Aorta (tissue), 5 donors: ENCODE measurements at places on chromosomes 11 and 22. TPM values are rescaled to one million over a fixed set of nuclear protein-coding genes. Genes with fewer than 3 reads are reported as not detected.

DNA sequence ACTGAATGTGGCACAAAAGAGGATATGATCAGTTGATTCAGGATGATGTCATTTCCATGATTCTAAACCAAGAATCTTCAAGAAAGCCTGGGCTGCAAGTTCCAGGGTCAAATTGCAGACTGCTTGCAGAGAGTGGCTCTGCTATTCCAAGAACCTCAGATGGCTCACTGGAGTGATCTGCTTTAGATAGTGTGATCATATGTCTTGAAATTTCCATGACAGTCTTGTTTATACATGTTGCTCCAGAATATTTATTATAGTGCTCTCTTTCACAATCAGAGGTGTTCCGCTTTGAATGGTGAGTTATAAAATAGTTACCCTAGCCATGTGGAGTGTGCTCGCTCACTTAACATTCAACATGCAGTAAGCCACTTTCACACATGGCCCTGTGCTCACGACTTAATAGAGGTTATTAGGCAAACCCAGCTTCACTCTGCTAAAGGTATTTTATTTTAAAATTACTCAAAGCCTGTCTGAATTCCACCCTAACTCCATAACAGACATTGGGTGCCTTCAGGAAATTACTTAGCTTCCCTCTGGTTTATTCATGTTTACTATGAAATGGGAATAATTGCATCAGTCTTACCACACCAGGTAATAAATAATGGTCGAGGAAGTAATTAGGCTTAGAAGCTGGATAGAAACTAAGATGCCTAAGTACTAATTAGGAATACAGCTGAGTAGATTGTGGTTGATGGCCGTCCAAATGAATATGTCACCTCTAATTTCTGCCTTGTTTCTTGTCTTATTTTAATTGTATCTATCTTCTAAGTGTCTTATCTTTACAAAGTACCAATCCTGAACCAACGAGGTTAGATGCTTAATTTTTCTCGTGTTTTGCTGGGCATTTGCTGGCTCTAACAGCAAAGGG is 187.9 kb downstream of the ETS1 start:
- no peaks in the 10 kb centered on the region for H3K27me3 ChIP-seq
- H3K27ac ChIP-seq, result no peak overlapping the region
- no peaks in the 10 kb centered on the region for H3K4me1 ChIP-seq
- H3K4me3 ChIP-seq, result no peak overlapping the region
- DNase-seq, result no peak

DNA sequence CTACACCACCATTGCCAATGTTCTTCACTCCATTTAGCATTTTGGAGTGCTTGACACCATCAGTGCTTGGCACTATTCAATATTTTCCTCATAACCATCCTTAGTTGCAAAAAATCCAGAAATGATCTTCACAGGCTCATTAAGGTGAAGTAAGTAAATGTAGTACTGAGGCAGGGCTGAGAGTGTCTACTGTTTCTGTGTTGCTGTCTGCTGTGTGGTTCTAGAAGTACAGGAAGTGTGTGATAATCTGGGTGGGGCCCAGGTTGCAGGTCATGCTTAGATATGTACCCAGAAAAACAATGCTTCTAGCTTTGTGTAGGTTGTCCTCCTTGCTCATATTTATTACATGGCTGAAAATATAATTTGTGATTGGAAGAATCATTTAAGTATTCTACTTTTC is 411.8 kb upstream of the CCDC179 start:
- H3K36me3 ChIP-seq, result no peaks in the 10 kb centered on the region
- no peaks in the 10 kb centered on the region for H3K4me1 ChIP-seq
- no peak for DNase-seq
- no peaks in the 10 kb centered on the region for H3K27me3 ChIP-seq

- H3K4me3 ChIP-seq, result no peak overlapping the region
- H3K27ac ChIP-seq, result no peak overlapping the region
- no peaks in the 10 kb centered on the region for H3K36me3 ChIP-seq
- no peaks in the 10 kb centered on the region for H3K27me3 ChIP-seq
These were observed 17.3 kb downstream of the APOL2 start for GRCh38 chr22:36221799-36222751.

DNA sequence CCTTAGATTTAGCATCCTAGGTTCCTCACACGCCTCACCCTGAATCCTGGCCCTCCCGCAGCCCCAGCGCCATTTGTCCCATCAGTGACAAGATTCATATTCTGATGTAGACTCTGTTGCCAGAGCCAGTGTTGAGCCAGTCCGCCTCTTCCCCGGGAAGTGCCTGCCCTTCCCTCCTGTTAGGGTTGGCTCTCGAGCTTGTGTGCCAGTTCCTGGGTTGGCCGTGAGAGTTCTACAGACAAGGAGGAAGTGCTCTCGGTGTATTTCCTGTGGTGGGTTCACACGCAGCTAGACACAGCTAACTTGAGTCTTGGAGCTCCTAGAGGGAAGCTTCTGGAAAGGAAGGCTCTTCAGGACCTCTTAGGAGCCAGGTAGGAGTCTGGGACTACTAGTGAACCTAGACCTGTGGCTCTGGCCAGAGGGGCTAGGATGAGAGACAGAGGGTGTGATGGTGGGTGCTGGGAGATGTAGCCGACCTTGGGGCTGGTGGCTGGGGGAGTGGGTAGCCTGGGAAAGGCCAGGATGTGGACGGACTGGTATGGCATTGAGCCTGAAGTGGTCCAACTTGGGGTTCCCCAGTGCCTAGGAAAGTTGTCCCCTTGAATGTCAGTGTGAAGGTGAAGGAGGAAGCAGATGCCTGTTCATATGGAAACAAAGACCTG is at the start of gene IL18BP:
IL18BP (plus strand) TSS at position 261 of the 662 bp plus-strand sequence. CDS start 1,076 bp downstream, outside the sequence.
- H3K36me3 ChIP-seq, result no peaks in the 10 kb centered on the region
- H3K27me3 ChIP-seq, result no peaks in the 10 kb centered on the region
- H3K27ac ChIP-seq, result peak within 1 kb of the TSS; percentile 11
- peak; percentile 68 for DNase-seq
- no peaks in the 10 kb centered on the region for H3K4me1 ChIP-seq

DNA sequence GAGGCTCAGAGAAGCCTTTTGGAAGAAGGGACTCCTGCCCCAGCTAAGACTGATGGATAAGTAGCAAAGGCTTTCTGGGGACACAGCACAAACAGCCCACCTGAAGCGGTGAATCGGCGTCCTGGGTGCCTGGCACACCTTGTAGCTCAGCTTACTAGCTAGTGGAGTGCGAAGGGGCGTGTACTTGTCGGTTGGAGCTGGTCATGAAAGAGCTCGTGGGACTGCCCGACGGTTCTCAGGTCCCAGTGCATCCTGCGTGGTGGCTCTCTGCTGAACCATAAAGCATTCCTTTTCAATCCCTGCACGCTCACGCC is 690 bp upstream of the UVRAG start:
- H3K27me3 ChIP-seq, result no peaks in the 10 kb centered on the region
- H3K4me3 ChIP-seq, result peak overlapping the region; percentile 1
- H3K36me3 ChIP-seq, result no peaks in the 10 kb centered on the region
- H3K27ac ChIP-seq, result no peak overlapping the region
- H3K4me1 ChIP-seq, result peaks cover 7% of the 10 kb centered on the region

- no peaks in the 10 kb centered on the region for H3K4me1 ChIP-seq
- H3K27me3 ChIP-seq, result no peaks in the 10 kb centered on the region
- no peak for DNase-seq
- H3K36me3 ChIP-seq, result no peaks in the 10 kb centered on the region
- H3K4me3 ChIP-seq, result peak overlapping the region; percentile 34
These were observed 825 bp downstream of the SLC1A2 start for GRCh38 chr11:35418282-35419183.

DNA sequence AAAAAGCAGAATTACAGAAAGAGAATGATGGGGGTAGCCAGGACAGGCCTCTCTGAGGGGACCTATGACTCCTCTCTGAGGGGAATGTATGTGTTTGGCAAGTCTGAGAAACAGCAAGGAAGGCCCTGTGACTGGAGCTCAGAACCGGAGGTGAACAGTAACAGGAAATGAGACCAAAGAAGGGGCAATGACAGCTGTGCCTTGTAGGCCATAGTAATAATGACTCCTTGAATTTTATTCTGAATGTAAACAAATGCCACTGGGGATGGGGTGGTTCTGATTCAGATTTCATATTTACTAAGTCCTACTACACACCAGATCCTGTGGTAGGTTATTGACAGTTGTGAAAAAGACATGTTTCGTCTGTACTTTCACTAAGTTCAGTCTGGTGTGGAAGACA is 52.8 kb upstream of the APOA1 start:
- H3K27ac ChIP-seq, result no peak overlapping the region
- no peaks in the 10 kb centered on the region for H3K4me1 ChIP-seq
- DNase-seq, result no peak

GRCh38 chr11:116994195-116994594 is 104.0 kb downstream of the SIK3 start:
- peaks cover 3% of the 10 kb centered on the region for H3K4me1 ChIP-seq
- DNase-seq, result no peak
- no peaks in the 10 kb centered on the region for H3K27me3 ChIP-seq
- no peak overlapping the region for H3K27ac ChIP-seq
- no peaks in the 10 kb centered on the region for H3K36me3 ChIP-seq
- H3K4me3 ChIP-seq, result no peak overlapping the region

DNA sequence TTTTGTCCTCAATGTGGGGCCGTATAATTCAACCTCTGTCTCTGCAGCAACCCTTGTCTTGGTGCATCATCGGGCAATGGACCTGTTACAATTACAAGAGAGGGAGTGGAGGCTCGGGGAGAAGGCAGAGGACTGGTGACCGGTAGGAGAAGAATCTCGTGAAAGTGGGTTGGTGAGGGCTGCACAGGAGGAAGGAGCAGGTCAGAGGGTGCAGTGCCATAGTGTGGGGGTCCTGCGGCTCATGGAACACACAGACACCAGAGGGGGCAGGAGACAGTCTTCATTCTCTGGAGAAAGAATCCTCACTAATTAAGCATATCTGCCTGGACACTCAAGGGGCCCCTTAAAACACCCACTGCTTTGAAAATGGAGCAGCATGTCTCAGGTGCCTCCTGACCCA is 174.7 kb upstream of the B3GAT1 start:
- H3K36me3 ChIP-seq, result no peaks in the 10 kb centered on the region
- no peak overlapping the region for H3K4me3 ChIP-seq
- no peak overlapping the region for H3K27ac ChIP-seq
- no peaks in the 10 kb centered on the region for H3K27me3 ChIP-seq

- no peaks in the 10 kb centered on the region for H3K4me1 ChIP-seq
- no peak overlapping the region for H3K27ac ChIP-seq
- no peak for DNase-seq
- H3K27me3 ChIP-seq, result no peaks in the 10 kb centered on the region
- no peak overlapping the region for H3K4me3 ChIP-seq
These were observed 9.1 kb upstream of the SYT7 start for GRCh38 chr11:61589961-61590360.

DNA sequence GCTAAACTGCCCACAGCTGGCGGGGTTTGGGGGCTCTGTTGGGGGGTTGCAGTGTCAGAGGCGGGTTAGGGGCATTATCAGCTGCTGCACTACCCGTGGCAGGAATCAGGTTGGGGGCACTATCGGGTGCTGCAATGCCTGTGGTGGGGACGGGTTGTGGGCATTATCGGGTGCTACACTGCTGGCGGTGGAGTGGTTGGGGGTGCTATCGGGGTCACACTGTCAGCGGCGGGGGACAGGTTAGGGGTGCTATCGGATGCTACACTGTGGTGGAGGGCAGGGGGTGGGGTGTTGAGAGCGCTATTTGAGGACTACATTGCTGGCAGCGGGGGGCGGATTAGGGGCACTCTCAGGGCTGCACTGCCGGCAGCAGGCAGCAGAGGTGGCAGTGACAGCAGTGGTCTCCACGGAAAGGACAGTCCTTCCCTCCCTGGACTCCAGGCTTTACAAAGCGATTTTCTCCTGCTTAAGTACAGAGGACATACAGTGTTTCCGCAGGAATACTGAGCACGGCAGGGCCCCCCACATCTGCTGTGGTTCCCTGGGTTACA is 119.5 kb upstream of the VPREB1 start:
- H3K4me1 ChIP-seq, result no peaks in the 10 kb centered on the region
- no peak overlapping the region for H3K27ac ChIP-seq
- no peaks in the 10 kb centered on the region for H3K27me3 ChIP-seq

GRCh38 chr22:28019881-28020861 is 101.1 kb upstream of the PITPNB start:
- H3K4me3 ChIP-seq, result no peak overlapping the region
- DNase-seq, result peak; percentile 75
- H3K27ac ChIP-seq, result no peak overlapping the region

- H3K27me3 ChIP-seq, result no peaks in the 10 kb centered on the region
- H3K4me3 ChIP-seq, result no peak overlapping the region
- no peak overlapping the region for H3K27ac ChIP-seq
- no peak for DNase-seq
- H3K36me3 ChIP-seq, result no peaks in the 10 kb centered on the region
- peaks cover 3% of the 10 kb centered on the region for H3K4me1 ChIP-seq
These were observed 55.0 kb downstream of the DDI1 start for GRCh38 chr11:104091281-104092096.

DNA sequence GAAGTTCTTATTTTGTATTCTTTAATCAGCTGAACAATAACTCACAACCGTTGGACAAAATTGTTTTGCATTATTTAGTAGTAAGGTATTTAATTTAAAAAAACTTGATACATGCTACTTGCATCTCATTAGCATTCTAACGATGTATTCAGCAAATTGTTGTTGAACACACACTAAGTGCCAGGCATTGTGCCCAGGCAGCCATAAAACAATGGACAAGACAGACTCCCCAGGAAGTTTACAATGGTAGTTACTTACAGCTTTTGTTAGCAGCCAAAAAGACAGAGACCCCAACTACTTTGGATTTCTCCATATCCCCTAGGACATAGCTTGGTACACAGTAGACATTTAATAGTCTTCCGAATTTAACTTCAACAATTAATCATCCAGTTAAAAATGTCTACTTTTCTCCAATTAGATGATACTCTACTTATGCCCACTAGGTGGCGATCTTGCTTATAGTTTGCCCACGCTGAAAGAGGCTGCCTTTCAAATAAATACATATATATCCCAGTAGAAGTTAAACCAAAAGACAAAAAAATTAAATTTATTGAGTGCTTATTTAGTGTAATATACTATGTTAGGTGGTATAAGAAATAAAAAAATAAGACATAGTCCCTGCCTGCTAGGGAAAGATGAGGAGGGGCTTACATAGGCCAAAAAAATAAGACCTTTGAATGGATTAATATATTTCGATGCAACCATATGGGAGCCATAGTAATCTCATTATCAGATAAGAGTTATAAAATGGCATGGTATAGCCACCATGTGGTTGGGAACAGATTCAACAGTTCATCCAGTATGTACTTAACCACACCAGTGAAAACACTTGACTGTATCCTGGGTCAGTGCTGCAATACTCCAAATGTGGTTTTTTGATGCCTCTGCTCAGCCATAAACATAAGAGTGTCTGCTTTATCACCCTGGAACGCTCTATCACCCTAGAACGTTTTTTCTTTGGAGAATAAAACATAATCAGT is 2.0 kb upstream of the FJX1 start:
- H3K4me3 ChIP-seq, result no peak overlapping the region
- DNase-seq, result no peak
- H3K27me3 ChIP-seq, result no peaks in the 10 kb centered on the region
- no peak overlapping the region for H3K27ac ChIP-seq

SLC22A8 gene
- not detected for total RNA-seq

NCAM1 gene
- 19.4 TPM for total RNA-seq

SLC15A3 gene
- 47.8 TPM for total RNA-seq

RIC3 gene
- 13.1 TPM for total RNA-seq

BBS1 gene
- 27.2 TPM for total RNA-seq

BAD gene
- 53.3 TPM for total RNA-seq

DDX25 gene
- not detected for total RNA-seq

SCGB1D1 gene
- total RNA-seq, result not detected

OR2D2 gene
- total RNA-seq, result not detected

ALDH3B1 gene
- 12.4 TPM for total RNA-seq
